Fibroblast of the aortic adventitia (primary cell): ENCODE measurements at places on chromosomes 1 and 21.
A peak's percentile ranks its signal among the peaks of the same experiment; 100 is the strongest.

- peak; percentile 18 for DNase-seq
Observed at GRCh38 chr1:221040691-221041285, 161.5 kb downstream of the HLX start.

- DNase-seq: no peak
Observed at GRCh38 chr1:221706876-221707582, 34.9 kb downstream of the DUSP10 start.

- DNase-seq: peak; percentile 98
Observed at GRCh38 chr1:206503591-206504362, 3.6 kb upstream of the RASSF5 start.

DNA sequence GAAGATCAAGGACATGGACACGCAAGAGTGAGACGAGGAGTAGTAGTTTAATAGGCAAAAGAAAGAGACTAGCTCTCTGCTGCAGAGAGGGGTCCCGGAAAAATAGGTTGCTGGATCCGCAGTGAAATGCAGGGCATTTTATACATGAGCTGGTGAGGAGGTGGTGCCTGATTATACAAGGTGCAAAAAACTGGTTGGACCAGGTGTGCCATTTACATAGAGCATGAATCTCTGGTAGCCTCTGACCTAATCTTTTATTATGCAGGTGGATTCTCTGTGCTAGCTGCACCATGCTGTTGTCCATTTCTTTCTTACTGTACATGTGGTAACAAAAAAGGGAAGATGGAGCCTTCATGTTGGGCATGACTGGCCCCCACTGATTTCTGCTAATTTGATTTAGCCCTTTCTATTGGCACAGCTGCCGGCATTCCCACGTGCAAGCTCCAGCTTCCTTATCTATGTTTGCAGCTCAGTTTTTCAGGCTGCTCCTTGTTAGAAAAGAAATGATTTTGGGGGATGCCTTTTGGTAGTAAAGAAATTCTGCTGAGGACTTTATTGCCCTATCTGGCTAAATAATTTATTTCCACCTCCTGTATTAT, 548.1 kb downstream of the BRINP3 start:
- no peak for DNase-seq

GRCh38 chr1:210438928-210439841, 110.5 kb downstream of the HHAT start:
- DNase-seq: peak; percentile 13

DNA sequence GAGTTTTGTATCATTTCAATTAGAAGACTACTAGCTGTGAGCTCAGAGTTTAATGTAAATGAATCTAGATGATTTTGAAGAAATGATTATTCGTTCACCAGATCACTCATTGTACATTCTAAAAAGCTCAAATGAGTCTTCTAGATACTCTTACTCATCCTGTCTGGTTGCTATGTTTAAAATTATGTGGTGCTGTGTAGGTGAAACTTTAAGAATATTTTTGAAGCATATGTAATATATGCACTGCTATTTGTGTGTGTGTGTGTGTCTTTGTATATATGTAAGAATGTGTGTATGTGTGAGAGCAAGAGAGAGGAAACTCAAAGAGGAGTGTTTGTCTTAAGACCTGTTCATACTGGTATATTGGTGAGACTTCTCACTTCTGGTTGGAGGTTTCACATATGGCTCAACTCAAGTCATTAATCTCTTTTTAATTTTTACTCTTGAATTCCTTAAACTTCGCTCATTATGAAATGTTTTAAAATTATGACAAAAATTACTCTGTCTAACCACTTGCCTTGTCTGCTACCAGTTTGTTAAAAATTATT, 8.6 kb upstream of the C1orf105 start:
- DNase-seq: no peak

- DNase-seq: no peak
Observed at GRCh38 chr1:58108783-58109182, 437.7 kb downstream of the OMA1 start.
